ENCODE measurements at places on chromosomes 3 and 15.

DNA sequence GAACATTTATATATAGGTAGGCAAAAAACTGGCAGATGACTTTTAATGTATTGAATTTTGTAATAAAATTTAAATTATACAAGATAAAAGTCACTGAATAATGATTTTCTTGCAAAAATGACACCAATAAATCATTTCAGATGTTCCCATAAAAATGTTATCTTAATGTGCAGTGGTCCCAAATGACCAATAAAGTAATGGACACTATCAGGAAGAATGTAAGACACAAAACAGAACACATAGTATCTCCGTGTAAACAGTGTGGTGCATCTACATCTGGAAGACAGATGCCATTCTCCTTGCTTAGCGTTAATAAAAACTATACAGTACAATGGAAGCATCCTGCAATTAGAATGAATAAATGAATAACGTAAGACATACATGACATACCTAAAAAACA, 41.5 kb downstream of the FGF7 start:
- DNase-seq, result no peak

- DNase-seq, result no peak
Observed at GRCh38 chr3:23182996-23183513, 20.1 kb upstream of the UBE2E2 start.

- no peak for DNase-seq
Observed at GRCh38 chr3:9942934-9943690, 9.1 kb downstream of the PRRT3 start.

DNA sequence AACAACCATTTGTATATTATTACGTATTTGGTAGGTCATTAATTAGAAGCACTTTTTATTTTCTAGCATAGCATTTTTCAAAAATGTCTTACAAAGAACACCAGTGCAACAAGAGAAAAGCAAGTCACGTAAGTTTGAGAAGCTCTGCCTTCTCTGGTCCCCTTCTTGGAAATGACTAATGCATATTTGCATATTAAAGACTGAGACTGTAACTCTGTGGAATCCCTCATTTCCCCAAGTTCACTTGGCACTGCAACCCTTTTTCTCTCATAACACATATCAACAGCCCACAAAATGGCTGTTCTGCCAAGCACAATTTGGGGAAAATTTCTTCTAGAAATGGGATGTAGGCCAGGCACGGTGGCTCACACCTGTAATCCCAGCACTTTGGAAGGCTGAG, 176.3 kb downstream of the ERC2 start:
- no peak for DNase-seq

GRCh38 chr15:57637846-57638245, 46.1 kb downstream of the MYZAP start:
- no peak for DNase-seq

DNA sequence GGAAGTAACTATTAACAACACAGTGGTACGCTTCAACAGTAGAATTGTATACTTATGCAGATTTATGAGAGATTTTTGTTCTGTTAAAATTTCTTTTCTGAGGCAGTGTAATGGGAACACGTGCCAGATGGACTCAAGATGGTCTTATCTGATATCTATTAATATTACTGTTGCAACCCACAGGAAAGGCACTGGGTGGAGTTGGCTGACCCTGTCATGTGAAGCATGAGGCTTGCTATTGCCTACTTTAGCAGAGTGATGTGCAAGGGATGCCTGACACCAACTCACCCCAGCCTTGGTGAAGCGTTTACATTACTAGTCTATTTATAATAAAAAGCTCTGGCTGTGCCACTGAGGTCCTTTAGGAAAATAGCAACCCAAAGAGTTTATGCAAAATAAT, 19.8 kb upstream of the ARNT2 start:
- no peak for DNase-seq

DNA sequence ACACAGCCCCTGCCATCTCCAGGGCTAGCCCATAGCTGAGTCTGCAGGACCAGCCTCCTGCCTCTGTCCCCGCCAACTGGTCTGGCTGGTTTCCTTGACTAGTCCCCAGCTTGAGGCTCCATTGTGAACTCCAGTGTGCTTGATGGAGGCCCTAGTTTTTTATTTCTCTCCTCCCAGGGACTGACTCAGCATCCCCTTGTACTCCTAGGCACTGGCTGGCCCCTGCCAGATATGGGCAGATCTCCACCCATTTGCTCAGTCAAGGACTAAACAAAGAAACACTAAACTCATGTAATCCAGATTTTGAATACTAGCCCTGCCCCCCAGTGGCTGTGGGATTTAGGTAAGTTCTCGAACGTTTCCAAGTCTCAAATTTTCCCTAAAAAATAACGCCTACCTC, 415.4 kb upstream of the RORA start:
- DNase-seq, result no peak

GRCh38 chr3:112128843-112129727, 4.0 kb downstream of the GCSAM start:
- DNase-seq, result no peak

DNA sequence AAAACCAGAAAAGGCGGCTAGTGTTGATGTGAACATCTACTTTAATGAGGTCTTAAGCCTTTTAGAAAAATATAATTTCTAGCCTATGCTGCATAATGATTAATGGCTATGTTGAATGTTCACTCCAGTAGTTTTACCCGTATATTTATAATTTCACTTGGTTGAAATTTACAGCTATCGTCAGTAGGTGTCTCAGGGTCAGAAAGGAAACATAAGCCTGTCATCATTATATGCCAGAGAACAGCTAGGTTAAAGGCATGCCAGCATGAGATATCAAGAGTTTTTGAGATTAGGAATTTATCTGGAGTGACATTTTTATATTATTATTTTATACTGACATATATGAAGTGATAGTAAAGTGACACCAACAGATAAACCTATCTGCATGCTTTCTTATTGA, 904.1 kb downstream of the OTOL1 start:
- DNase-seq, result no peak

- no peak for DNase-seq
Observed at GRCh38 chr3:30073622-30074021, 532.8 kb upstream of the TGFBR2 start.

DNA sequence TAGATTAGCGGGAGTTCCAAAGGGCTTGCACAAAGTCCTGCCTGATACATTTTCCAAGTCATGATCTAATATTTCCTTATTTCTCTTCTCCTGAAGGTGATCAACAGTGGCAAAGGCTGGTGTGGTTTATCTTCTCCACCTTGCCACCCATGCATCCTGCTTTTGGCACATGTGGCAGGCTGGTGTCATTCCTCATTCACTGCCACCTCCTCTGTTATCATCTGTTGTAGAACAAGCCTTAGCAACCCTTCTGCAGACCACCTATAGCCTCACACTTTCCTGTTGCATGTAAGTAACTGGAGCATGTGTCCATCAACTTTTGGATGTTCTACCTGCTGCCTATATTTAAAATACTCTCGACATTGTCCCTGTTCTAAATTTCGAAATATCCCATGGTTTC, 294.1 kb downstream of the ZBTB20 start:
- no peak for DNase-seq

- no peak for DNase-seq
Observed at GRCh38 chr15:33912326-33912725, 56.0 kb upstream of the CHRM5 start.

GRCh38 chr15:83723216-83723615, 69.3 kb downstream of the ADAMTSL3 start:
- DNase-seq, result no peak

DNA sequence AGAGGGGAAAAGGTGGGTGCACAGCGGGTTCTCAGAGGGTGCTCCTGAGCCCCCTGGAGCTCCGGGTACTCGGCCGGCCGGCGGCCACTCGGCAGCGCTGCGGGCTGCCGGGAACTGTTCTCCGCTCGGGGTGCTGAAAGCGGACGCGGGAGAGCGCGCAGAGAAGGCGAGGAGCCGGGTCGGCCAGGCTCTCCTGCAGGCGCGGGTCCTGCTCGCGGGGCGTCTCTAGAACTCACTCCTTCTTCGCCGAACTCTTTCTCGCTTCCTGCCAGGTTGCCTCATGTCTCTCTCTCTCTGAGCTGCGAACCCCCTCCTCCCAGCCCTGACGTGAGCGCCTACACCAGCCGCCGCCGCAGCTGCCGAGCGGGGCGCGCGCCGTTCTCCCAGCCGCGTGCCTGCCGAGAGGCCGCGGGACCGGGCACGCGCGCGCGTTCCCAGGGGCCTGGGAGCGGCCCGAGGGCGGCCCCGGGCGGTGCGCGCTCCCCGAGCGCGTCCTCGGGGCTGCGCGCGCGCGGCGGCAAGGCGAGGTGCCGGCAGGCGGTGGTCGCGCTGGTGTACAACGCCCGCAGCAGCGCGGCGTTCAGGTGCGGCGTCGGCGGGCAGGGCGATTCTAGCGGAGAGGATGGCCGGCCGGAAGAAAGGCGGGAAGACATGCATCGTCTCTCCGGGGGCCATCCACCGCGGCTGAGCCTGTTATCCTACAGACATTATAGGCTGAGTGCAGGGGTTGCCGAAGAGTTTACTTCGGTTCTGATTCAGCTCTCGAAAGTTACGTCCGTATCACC, at the start of gene PEX5L:
Gene PEX5L (minus strand): TSS at position 267 of the 785 bp plus-strand sequence. CDS start 338 bp downstream, outside the sequence.
- DNase-seq, result peak; percentile 18

- no peak for DNase-seq
Observed at GRCh38 chr3:16741103-16741758, 136.0 kb upstream of the DAZL start.

DNA sequence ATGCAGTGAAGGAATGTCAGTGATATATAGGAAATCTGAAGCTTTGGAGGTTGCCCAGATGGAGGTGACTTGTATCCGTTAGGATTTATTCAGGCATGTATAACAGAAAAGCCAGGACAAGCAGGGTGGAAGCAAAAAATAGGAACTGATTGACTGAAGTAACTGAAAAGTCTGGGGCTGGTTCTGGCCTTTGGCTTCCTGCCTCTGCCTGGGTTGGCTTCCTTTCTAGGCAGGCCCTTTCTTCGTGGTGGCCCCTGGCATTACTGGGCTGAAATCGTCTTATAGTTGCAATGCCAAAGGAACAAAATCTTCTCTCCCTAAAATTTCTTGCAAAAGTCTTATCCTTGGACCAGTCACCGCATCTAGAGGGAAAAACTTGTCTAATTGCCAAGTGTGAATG, 386.1 kb downstream of the PTPRG start:
- DNase-seq, result no peak

GRCh38 chr3:184659797-184660301, 52.0 kb downstream of the MAGEF1 start:
- no peak for DNase-seq

- no peak for DNase-seq
Observed at GRCh38 chr3:153623834-153624233, 461.8 kb downstream of the RAP2B start.

DNA sequence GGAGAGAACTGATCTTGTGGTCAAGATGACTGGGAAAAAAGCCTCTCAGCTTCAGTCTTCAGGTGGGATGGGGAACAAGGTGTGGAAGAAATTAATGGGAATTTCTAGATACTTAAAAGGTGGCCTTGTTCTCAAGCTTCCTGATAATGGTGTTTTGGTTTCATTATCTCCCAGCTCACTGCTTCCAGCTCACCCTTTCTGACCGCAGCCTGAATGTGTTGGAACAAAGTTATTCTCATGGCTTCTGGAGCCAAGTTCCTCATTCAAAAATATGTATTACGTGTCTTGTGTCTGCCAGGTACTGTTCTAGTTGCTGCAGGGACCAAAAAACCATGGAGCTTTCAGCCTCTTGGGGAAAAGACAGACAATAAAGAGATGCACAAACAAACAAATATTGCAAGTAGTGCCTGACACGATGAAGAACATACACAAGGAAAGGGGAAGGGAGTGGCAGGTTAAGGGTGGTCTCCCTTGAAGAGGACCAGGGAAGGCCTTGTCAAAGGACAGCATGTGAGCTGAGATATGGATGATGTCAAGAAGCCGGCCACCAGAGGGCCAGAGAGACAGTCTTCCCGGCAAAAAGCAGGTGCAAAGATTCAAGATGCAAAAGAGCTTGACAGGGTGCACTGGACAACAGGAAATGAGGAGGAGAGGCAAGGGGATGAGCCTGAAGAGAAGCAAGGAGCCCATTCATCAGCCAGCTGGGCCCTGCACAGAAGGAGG, 35.5 kb downstream of the ARRDC4 start:
- no peak for DNase-seq

- DNase-seq, result no peak
Observed at GRCh38 chr3:54353946-54354345, 231.6 kb downstream of the CACNA2D3 start.

Measured in activated CD8-positive, alpha-beta memory T cell treated with anti-CD3 and anti-CD28 coated beads for 48 hours (primary cell).